Pancreas (tissue), 10 donors: ENCODE measurements at places on chromosomes 3 and 15. TPM values are rescaled to one million over a fixed set of nuclear protein-coding genes. Genes with fewer than 3 reads are reported as not detected.

The FSD2 gene
- total RNA-seq: 0.04 TPM

The INSYN1 gene
- total RNA-seq: 1.4 TPM

The GOLGA8F gene
- total RNA-seq: 0.09 TPM

The PLA2G4D gene
- not detected for total RNA-seq

The GOLGA8N gene
- total RNA-seq: 31.1 TPM

The C3orf49 gene
- not detected for total RNA-seq

The TRIM42 gene
- not detected for total RNA-seq

The STAB1 gene
- total RNA-seq: 47.8 TPM

The OIP5 gene
- total RNA-seq: 0.28 TPM

The SCN11A gene
- total RNA-seq: 0.03 TPM

The CYP19A1 gene
- total RNA-seq: 1.7 TPM

The POLQ gene
- total RNA-seq: 0.47 TPM

The CKMT1B gene
- total RNA-seq: 3.2 TPM

The DNAH12 gene
- total RNA-seq: 0.38 TPM

The LRRC49 gene
- 2.7 TPM for total RNA-seq

The ITIH1 gene
- total RNA-seq: 0.43 TPM

The GOLGA6B gene
- total RNA-seq: not detected

The TM4SF18 gene
- total RNA-seq: 3.6 TPM

The PRICKLE2 gene
- 9.6 TPM for total RNA-seq

The IL20RB gene
- total RNA-seq: 0.41 TPM

The CPNE9 gene
- 0.12 TPM for total RNA-seq

The SEMA7A gene
- total RNA-seq: 5.6 TPM

The CHCHD6 gene
- 6.0 TPM for total RNA-seq

The CYP1A2 gene
- total RNA-seq: not detected

The DUOX2 gene
- total RNA-seq: 0.79 TPM

The LYZL4 gene
- total RNA-seq: not detected

The CHRNA7 gene
- total RNA-seq: 6.4 TPM

The RTP4 gene
- total RNA-seq: 5.5 TPM

The GOLGA6L10 gene
- 1.5 TPM for total RNA-seq

The TEX55 gene
- not detected for total RNA-seq

The EPHB1 gene
- total RNA-seq: 0.26 TPM

The MCTP2 gene
- total RNA-seq: 14.9 TPM

The GNB4 gene
- 0.97 TPM for total RNA-seq
